ENCODE measurements at places on chromosomes 6 and 20. TPM values are rescaled to one million over a fixed set of nuclear protein-coding genes. Genes with fewer than 3 reads are reported as not detected.

GRCh38 chr6:4714961-4715501 lies 61.2 kb upstream of the CDYL start:
- H3K4me3 ChIP-seq: no peak overlapping the region
- DNase-seq: no peak

DNA sequence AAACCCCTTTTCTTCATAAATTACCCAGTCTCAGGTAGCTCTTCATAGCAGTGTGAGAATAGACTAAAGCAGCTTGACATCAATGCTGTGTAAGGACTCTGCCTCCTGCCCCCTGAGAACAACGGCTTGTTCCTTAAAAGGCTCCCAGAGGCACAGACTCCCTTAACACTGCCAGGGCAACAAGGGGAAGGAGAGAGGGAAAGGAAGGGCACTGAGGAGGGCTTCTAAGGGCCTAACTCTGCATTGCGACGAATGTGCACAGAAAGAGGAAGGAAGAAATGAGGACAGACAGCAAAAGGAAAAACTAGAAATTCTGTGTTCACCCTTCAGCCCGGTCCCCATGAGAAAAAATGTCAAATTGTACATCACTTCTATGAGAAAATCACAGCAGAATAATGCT lies 74.0 kb downstream of the AGPAT4 start:
- H3K36me3 ChIP-seq: peaks cover 12% of the 10 kb centered on the region
- H3K4me3 ChIP-seq: no peak overlapping the region
- no peak overlapping the region for H3K27ac ChIP-seq
- peaks cover 1% of the 10 kb centered on the region for H3K27me3 ChIP-seq

GRCh38 chr6:56772737-56773184 lies 130.1 kb upstream of the DST start:
- no peak for DNase-seq
- peaks cover 41% of the 10 kb centered on the region for H3K4me1 ChIP-seq
- H3K4me3 ChIP-seq: no peak overlapping the region
- no peak overlapping the region for H3K27ac ChIP-seq
- no peaks in the 10 kb centered on the region for H3K36me3 ChIP-seq

- peaks cover 3% of the 10 kb centered on the region for H3K36me3 ChIP-seq
- H3K27me3 ChIP-seq: peaks cover 6% of the 10 kb centered on the region
- DNase-seq: no peak
- H3K27ac ChIP-seq: no peak overlapping the region
Observed at GRCh38 chr6:111624401-111625098, 18.9 kb upstream of the TRAF3IP2 start.

DNA sequence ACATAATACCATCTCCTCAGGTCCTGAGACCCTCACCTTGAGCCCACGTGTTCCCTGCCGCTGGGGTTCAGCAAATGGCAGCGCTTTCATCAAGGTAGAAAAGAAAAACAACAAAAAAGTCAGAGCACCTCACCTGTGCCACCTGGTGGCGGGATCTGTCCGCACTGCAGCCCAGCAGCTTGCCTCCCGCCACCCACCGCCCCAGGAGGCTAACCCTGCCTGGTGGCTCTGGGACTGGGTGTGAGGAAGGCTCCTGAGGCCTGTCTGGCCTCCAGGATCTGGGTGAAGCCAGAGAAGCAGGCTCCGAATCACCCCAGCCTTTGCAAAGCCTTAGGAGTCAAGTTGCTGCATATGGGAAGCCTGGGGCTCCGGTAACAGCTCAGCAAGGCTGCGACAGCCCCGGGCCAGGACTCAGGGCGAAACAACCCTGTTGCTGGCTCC lies 270.8 kb downstream of the BMP7 start:
- H3K27me3 ChIP-seq: no peaks in the 10 kb centered on the region
- no peak overlapping the region for H3K27ac ChIP-seq
- no peaks in the 10 kb centered on the region for H3K36me3 ChIP-seq
- DNase-seq: peak; percentile 71

DNA sequence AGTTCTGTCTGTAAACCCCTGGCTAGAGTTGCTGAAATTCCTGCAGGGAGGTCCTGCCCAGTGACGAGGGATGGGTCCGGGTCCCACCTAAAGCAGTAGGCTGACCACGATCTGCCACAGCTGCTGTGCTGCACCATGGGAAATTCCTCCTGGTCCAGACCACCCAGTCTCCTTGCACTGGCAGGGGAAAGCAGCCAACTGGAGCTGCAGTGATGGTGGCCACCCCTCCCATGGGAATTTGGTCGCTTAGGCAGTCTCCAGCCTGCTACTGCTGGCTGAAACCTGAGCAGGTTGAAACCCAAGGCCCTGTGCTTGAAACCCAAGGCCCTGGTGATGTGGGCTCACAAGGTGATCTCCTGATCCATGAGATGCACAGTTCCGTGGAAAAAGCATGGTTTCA lies 23.9 kb upstream of the MOXD1 start:
- no peak overlapping the region for H3K27ac ChIP-seq
- H3K27me3 ChIP-seq: no peaks in the 10 kb centered on the region
- peaks cover 3% of the 10 kb centered on the region for H3K36me3 ChIP-seq
- H3K4me1 ChIP-seq: no peaks in the 10 kb centered on the region
- no peak overlapping the region for H3K4me3 ChIP-seq

Gene PGC
- not detected for total RNA-seq

Gene PI3
- not detected for total RNA-seq

Gene TFAP2A
- 0.31 TPM for total RNA-seq

Gene TREM2
- not detected for total RNA-seq

Gene FOXF2
- total RNA-seq: not detected

Gene PAK5
- 0.10 TPM for total RNA-seq
